ENCODE measurements at places on chromosomes 7 and 10.

- H3K4me3 ChIP-seq = no peak overlapping the region
- no peaks in the 10 kb centered on the region for H3K36me3 ChIP-seq
- H3K27me3 ChIP-seq = no peaks in the 10 kb centered on the region
- H3K27ac ChIP-seq = no peak overlapping the region
- DNase-seq = no peak
- peaks cover 12% of the 10 kb centered on the region for H3K4me1 ChIP-seq
Measured at GRCh38 chr10:64113792-64114191, 592.6 kb downstream of the REEP3 start.

DNA sequence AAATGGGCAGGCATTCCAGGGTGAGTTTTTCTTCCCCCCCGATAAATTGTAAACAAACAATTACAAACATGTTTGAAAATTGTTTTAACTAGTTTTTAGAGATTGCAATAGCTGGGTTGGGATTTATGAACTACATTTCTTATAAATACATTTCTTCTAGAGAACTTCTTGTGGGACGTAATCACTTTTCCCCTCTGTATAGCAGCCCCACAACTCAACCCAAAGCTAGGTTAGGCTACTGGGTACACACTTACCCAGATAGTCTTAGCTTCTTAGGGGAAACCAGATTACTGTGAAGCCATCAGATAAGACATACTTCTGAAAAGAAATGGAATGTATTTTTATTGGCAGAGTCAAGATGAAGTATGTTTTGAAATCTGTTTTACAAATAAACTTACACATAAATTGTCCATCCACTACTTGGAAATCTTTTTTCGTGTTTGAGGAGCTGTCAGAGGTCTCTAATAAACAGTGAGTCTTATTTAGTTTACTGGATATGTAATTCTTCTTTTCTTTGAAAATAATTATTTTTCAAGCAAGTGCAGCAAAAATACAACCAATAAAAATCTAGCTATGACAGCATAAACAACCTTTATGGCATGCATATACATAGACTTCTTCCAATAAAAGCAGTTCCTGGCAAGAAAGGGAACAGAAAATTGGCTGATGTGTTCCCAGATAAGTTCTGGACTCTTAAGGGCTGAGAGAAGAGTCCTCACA, 8.0 kb upstream of the GLRX3 start:
- no peak overlapping the region for H3K27ac ChIP-seq
- H3K36me3 ChIP-seq = no peaks in the 10 kb centered on the region
- DNase-seq = no peak

DNA sequence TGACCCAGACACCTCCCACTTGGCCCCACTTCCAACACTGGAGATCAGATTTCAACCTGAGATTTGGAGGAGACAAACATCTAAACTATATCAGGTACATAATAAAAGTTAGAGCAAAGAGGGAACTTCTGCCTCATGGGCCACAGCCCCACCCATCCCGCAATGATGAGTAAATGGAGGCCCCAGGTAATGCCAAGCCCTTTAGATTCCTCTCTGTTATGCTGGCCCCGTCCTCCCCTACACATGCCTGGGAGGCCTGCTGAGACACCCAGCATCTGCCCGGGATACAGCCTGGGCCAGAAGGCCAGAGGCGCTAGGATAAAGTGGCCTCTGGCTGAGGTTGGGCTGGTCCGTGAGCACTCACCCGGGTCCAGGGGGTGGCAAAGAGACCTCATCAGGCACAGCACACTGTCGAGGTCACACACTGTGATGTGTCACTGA, 185.5 kb upstream of the SH2B2 start:
- no peak overlapping the region for H3K27ac ChIP-seq
- H3K36me3 ChIP-seq = peaks cover 57% of the 10 kb centered on the region
- no peaks in the 10 kb centered on the region for H3K4me1 ChIP-seq
- no peaks in the 10 kb centered on the region for H3K27me3 ChIP-seq
- H3K4me3 ChIP-seq = no peak overlapping the region
- no peak for DNase-seq

GRCh38 chr10:33594475-33594874, 260.0 kb upstream of the NRP1 start:
- H3K27me3 ChIP-seq = no peaks in the 10 kb centered on the region
- no peaks in the 10 kb centered on the region for H3K36me3 ChIP-seq
- H3K4me1 ChIP-seq = no peaks in the 10 kb centered on the region
- H3K4me3 ChIP-seq = no peak overlapping the region

DNA sequence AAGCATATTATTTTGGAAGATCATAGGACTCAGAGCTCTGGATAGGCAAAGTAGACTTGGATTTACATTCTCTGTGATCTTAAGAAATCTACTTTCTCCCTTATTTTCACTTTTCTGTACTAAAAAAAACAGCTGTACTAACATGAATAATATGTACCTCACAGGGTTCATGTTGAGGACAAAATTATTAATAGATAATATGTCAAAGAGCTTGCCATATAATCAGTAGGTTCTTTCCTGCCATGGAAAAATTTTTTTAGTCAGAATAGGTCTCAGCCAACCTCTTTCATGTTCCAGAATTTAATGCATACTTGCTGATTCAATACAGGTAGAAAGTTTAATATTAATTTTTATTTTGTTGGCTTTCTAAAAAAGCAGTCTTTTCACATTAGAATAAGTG, 780.3 kb upstream of the C7orf33 start:
- H3K4me3 ChIP-seq = no peak overlapping the region
- no peak for DNase-seq
- no peak overlapping the region for H3K27ac ChIP-seq
- no peaks in the 10 kb centered on the region for H3K27me3 ChIP-seq
- no peaks in the 10 kb centered on the region for H3K36me3 ChIP-seq

- H3K4me3 ChIP-seq = peak overlapping the region; percentile 78
- peaks cover 44% of the 10 kb centered on the region for H3K36me3 ChIP-seq
- H3K27me3 ChIP-seq = no peaks in the 10 kb centered on the region
- peaks cover 36% of the 10 kb centered on the region for H3K4me1 ChIP-seq
Measured at GRCh38 chr10:133309100-133309719, 496 bp downstream of the ZNF511 start.

- H3K27ac ChIP-seq = no peak overlapping the region
- DNase-seq = no peak
- H3K4me1 ChIP-seq = no peaks in the 10 kb centered on the region
- peaks cover 14% of the 10 kb centered on the region for H3K36me3 ChIP-seq
Measured at GRCh38 chr7:32592701-32593100, 97.4 kb downstream of the AVL9 start.

Measured in activated B cell treated with CpG ODN at 0.5 μM for 24 hours (primary cell).